Trophoblast cell (in vitro differentiated cells and primary cell): ENCODE measurements at places on chromosomes 4 and X.

DNA sequence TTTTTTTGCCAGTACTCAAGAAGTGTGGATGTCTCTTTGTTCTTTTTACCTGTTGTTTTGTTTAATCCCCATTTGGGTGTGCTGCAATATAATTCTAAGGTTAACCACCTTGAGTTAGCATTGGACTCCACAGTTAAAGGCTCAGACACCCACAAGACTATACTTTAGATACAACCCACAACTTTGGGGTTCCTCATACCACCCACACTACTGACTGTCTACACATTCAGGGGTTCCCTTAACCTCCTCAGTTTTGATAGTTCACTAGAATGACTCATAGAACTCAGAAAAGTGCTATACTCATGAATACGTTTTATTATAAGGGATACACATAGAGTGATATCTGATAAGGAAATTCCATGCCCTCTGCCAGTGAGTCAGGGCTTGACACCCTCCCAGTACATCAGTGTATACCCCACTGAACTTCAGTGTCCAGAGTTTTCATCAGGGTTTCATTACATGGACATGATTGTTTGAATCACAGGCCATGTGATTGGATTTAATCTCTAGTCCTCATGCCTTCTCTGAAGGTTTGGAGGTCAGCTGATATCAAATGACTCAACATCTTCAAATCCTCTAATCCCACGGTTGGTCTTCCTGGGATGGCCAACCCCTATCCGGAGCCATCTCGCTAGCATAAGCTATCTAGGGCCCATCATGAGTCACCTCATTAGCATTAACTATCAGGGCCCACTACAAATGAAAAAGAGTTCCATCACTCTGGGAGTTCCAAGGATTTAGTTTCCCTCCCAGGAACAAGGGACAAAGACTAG, 357.7 kb upstream of the EMCN start:
- no peak overlapping the region for H3K4me3 ChIP-seq
- no peaks in the 10 kb centered on the region for H3K36me3 ChIP-seq
- no peak for DNase-seq
- no peak overlapping the region for H3K27ac ChIP-seq

GRCh38 chrX:150080497-150080896, 142.2 kb upstream of the EOLA2 start:
- H3K4me3 ChIP-seq = no peak overlapping the region
- H3K4me1 ChIP-seq = no peaks in the 10 kb centered on the region
- no peaks in the 10 kb centered on the region for H3K27me3 ChIP-seq
- no peaks in the 10 kb centered on the region for H3K36me3 ChIP-seq
- DNase-seq = no peak

- DNase-seq = no peak
- H3K4me3 ChIP-seq = no peak overlapping the region
- no peaks in the 10 kb centered on the region for H3K27me3 ChIP-seq
- no peaks in the 10 kb centered on the region for H3K4me1 ChIP-seq
- peaks cover 97% of the 10 kb centered on the region for H3K36me3 ChIP-seq
These were observed 22.3 kb downstream of the CTBP1 start for GRCh38 chr4:1226598-1226997.

DNA sequence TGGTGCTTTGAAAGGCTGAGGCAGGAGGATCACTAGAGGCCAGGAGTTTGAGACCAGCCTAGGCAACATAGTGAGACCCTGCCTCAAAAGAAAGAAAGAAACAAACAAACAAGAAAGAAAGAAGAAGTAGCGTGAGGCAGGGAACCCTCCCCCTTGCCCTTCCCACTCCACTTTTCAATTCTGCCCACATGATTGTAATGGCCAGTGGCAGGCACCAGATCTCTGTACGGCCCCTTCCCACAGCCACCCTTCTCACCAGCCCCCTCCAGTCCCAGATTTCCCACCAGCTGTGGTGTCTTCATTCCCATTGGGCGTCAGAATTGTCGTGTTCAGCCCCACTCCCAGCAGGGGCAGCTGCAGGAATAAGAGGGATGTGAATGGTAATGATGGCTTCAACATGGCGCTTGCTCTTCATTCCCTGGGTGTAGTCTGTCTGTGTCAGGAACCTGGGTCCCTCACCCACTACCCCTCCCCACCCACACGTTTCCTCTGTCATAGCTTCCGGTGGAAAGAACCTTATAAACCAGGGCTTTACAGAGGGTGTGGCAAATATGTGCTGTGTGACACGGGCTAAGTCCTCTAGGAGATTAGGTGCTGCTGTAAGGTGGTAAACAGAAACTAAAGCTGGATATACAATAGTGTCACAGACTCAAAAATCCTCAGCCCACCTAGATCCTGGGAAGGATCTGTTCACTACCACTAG, at the start of gene IL2RG:
Gene IL2RG, minus strand, starts transcription at position 437 of the 703 bp plus-strand sequence. Its CDS starts 38 bp downstream, at position 399.
- no peaks in the 10 kb centered on the region for H3K36me3 ChIP-seq
- no peak within 1 kb of the TSS for H3K27ac ChIP-seq
- no peaks in the 10 kb centered on the region for H3K27me3 ChIP-seq
- no peak within 1 kb of the TSS for H3K4me3 ChIP-seq

GRCh38 chrX:74009041-74009440, 294.9 kb upstream of the ZCCHC13 start:
- DNase-seq = no peak
- no peaks in the 10 kb centered on the region for H3K4me1 ChIP-seq
- no peaks in the 10 kb centered on the region for H3K27me3 ChIP-seq

GRCh38 chr4:140736669-140737343, 19.4 kb downstream of the TBC1D9 start:
- H3K4me1 ChIP-seq = peaks cover 32% of the 10 kb centered on the region
- no peak overlapping the region for H3K4me3 ChIP-seq
- no peak for DNase-seq
- no peaks in the 10 kb centered on the region for H3K36me3 ChIP-seq
- H3K27me3 ChIP-seq = no peaks in the 10 kb centered on the region

DNA sequence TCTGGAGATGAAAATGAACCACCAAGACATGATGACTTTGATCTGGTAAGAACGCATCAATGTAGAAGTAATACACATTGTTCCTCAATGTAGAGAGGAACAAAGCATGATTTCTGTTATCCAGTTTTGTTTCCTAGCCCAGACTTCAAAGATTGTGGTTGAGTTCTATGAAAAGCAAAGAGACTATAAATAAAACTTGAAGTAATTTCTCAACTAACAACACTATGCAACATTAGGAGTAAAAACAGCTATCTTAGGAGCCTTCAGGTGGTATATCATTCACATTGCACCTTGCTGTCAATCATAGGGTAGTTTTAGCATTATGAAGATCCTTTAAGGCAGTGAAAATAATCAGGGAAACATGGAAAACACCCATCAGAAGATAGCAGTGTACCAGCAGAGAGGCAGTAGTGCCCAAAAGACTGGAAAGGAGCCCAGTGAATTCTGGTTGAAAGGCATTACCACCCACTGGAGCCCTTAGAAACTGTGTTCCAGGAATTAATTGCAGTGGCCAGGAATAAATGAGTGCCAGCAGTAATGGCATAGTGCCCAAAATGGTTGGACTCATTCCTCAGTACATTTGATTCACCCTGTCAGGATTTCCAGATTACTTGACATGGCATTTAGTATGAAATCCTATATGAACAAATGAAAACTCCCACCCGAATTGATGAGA, 300.7 kb upstream of the CXXC4 start:
- H3K4me3 ChIP-seq = no peak overlapping the region
- no peaks in the 10 kb centered on the region for H3K36me3 ChIP-seq
- no peaks in the 10 kb centered on the region for H3K4me1 ChIP-seq

DNA sequence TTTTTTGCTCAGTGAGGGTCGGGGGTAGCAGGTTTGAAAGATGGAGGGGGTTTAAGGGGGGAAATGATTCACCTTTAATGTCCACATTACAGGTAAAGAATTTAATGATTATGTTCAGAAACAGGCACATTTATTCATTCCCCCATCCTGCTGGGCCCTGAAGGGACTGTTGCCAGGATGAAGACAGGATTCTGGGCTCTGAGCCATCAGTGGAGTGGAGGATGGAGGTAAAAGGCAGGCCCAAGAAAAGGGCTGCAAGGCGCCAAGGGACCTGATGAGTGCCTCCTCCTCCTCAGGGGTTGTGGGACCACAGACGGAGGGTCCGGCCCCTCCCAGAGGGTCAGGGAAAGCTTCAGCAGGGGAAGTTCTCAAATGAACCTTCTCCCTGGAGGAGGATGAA, 40.4 kb upstream of the PROM1 start:
- H3K36me3 ChIP-seq = no peaks in the 10 kb centered on the region
- H3K27me3 ChIP-seq = no peaks in the 10 kb centered on the region

DNA sequence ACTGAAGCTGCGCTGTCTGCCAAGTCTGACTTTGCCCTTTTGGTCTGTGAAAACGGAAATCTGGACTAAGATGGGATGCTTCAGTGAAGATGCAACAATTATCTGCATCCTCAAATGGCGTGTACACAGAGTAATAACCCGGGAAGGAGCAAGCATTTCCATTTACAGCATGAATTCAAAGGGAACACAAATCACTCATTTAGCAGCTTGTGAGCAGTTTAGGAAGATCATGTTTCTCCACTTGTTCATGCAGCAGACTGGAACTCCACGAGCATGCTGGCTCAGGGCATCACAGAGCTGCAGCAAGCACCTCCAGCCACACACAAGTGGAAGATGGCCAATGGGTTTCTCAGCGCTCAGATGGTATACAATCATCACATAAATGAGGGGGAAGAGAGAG, 175.5 kb downstream of the NLGN4X start:
- H3K27me3 ChIP-seq = no peaks in the 10 kb centered on the region
- H3K36me3 ChIP-seq = no peaks in the 10 kb centered on the region
- no peak overlapping the region for H3K27ac ChIP-seq
- H3K4me1 ChIP-seq = no peaks in the 10 kb centered on the region
- DNase-seq = no peak
- H3K4me3 ChIP-seq = no peak overlapping the region

DNA sequence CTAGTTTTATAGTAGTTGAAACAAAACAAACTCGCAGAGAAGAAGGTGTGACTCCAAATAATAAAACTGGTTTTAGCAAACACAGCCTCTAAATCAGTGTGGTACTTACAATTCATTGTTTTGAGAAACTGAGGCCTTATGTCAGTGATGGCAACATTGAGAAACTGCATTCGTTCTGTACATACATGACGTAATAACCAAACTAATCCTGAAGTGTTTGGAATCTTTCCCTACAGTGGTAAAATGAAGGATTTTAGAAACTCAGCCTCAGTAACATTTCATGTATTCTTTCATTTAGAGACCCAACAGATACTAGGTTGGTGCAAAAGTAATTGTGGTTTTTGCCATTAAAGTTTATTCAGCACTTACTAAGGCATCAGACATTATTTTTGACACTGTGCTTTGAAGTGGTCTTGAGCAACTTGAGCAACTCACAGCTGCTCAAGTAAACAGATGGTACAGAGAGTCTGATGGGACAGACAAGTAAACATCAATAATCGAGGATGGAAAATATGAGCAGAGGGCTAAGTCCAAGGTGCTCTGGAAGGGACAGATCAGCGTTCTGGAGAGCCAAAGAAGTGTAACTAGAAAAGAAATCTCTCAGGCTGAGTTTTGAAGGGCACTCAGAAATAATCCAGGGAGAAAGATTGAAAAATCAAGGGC, 390.8 kb upstream of the BOD1L1 start:
- no peaks in the 10 kb centered on the region for H3K36me3 ChIP-seq
- no peaks in the 10 kb centered on the region for H3K27me3 ChIP-seq
- H3K27ac ChIP-seq = no peak overlapping the region

- no peaks in the 10 kb centered on the region for H3K27me3 ChIP-seq
- H3K4me1 ChIP-seq = peaks cover 3% of the 10 kb centered on the region
- DNase-seq = no peak
- no peaks in the 10 kb centered on the region for H3K36me3 ChIP-seq
- H3K27ac ChIP-seq = no peak overlapping the region
- no peak overlapping the region for H3K4me3 ChIP-seq
These were observed 43.2 kb upstream of the PITX2 start for GRCh38 chr4:110666030-110666429.

- DNase-seq = no peak
- H3K27me3 ChIP-seq = no peaks in the 10 kb centered on the region
- H3K36me3 ChIP-seq = no peaks in the 10 kb centered on the region
- H3K4me1 ChIP-seq = no peaks in the 10 kb centered on the region
These were observed 788.9 kb downstream of the RPA4 start for GRCh38 chrX:97672608-97673007.

- no peak for DNase-seq
- no peaks in the 10 kb centered on the region for H3K36me3 ChIP-seq
- H3K27me3 ChIP-seq = no peaks in the 10 kb centered on the region
These were observed 914.2 kb upstream of the LCORL start for GRCh38 chr4:18935659-18936345.

GRCh38 chrX:150421816-150422215, 58.7 kb downstream of the MAMLD1 start:
- no peaks in the 10 kb centered on the region for H3K36me3 ChIP-seq
- H3K4me1 ChIP-seq = no peaks in the 10 kb centered on the region
- H3K27me3 ChIP-seq = no peaks in the 10 kb centered on the region
- DNase-seq = no peak
- H3K27ac ChIP-seq = no peak overlapping the region

DNA sequence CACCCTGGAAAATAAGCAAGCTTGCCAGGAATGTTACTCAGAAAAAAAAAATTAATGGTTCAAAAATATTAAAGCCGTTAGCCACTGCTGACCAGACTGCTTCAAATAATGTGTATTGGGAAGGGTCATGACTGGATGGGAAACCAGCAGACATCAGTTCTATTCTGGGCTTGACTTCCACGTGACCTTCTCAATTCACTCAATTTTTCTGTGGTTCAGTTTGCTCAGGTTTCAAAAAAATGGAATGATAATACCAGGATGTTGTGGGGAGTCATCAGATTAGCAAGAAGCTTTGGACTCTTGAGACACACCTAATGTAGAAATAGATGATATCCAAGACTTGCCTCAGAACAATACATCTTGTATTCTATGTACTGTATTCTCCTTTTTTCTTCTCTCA, 541.9 kb upstream of the BOD1L1 start:
- no peaks in the 10 kb centered on the region for H3K27me3 ChIP-seq
- H3K36me3 ChIP-seq = no peaks in the 10 kb centered on the region
- H3K27ac ChIP-seq = no peak overlapping the region
- no peak overlapping the region for H3K4me3 ChIP-seq
